ENCODE measurements at places on chromosomes 5 and 9.
A peak's percentile ranks its signal among the peaks of the same experiment; 100 is the strongest.

DNA sequence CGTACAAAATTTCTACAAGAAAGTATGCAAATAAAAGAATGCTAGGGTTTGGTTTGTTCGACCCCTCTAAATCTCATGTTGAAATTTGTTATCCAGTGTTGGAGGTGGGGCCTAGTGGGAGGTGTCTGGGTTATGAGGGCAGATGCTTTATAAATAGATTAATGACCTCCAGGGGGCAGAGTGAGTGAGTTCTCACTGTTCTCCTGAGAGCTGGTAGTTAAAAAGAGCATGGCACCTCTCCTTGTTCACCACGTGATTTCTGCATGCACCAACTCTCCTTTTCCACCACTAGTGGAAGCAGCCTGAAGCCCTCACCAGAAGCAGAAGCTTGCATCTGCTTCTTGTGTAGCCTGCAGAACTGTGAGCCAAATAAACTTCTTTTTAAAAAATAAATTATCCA, 50.4 kb upstream of the FAM170A start:
- DNase-seq, result no peak

- DNase-seq, result no peak
These were observed 72.7 kb upstream of the TBC1D2 start for GRCh38 chr9:98328141-98328540.

DNA sequence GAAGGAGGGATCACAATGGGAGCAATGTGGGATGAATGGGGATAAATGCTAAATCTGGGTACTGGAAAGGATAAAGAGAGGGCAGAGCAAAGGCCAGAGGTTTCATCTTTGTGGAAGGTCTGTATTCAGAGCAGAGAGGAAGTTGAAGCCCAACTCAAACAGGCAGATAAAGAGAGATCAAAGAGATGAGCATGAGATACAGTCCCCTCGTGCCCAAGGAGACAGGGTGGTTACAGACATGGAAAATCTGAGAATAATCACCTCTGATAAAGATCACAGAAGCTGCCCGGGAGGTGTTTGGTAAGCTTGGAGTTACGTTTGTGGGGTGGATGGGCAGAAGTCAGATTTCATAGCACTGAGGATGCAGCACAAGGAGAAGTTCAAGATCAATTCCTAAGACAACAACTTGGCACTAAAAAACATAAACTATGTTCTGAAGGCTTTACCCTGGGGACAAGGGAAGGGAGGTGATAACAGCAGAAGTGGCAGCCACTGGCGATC, 459 bp upstream of the ERAP2 start:
- DNase-seq, result no peak

DNA sequence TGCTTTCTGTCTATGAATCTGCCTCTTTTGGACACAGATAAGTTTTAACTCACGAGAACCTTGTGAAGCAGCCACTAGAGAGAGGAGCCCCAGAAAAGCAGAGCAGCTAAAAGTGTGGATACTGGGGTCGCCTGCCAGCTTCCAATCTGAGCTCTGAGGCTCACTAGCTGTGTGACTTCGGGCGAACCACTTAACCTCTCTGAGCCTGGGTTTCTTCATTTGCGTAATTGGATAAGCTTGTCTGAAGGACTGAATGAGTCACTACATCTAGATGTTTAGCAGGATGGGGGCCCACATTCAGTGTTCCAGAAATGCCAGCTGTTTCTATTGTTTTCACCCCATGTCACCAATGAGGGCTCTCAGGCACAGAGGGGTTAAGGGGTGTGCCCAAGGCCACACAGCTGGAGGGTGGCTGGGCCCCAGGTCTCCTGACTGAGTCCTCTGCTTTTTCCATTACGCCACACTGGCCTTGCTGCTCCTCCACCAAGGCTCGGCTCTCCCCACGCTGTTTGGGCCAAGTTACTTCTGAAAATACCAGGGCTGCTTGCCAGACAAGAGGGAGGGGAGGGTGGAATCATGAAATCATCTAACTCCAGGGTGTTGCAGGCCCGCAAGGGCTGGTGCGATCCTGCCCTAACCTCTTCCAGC, 36.2 kb downstream of the SH3PXD2B start:
- DNase-seq, result peak; percentile 82

DNA sequence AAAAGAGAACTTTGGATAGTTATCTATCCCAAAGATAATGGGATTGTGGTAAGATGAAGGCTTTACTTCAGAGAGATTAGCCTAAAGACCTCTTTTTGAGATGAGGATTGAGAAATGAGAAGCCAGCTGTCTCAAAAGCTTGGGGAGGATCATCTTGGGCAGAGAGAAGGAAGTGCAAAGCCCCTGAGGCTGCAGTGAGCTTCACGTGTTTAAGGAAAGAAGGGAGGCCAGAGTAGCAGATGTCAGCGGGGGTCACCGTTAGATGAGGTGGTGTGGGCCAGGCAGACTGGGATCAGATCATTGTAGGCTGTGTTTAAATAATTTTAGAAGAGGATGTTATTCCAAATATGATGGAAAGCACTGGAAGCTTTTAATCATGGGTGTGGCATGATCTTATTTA, 270.1 kb downstream of the ARHGEF28 start:
- DNase-seq, result no peak

- no peak for DNase-seq
These were observed 155.4 kb downstream of the FSTL4 start for GRCh38 chr5:133456933-133457402.

- peak; percentile 51 for DNase-seq
These were observed 66.9 kb upstream of the DNAH5 start for GRCh38 chr5:14011089-14012020.

- no peak for DNase-seq
These were observed 312.2 kb downstream of the SPOCK1 start for GRCh38 chr5:137186759-137187461.

- DNase-seq, result no peak
These were observed 74.5 kb upstream of the MAP3K1 start for GRCh38 chr5:56740868-56741267.

- no peak for DNase-seq
These were observed 1.6 kb upstream of the C5orf52 start for GRCh38 chr5:157669701-157670097.

DNA sequence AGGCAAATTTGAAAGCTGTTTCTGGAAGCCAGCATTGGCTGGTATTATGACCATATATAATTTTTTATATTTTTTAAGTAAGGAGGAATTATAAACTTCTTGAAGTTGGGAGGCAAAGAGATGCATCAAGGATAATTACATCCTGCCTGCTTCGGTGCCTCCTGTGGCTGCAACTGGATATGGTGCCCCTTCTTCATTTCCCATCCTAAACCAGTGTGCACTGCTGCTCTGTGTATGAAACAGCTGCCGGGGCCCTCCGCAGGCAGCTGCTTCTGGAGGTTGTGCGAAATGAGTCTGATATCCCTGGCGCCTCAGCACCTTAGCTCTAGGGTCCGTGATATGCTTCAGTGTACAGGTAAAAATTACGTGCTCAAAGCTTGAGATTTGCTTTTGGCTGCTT, 304.2 kb downstream of the ENC1 start:
- DNase-seq, result no peak

DNA sequence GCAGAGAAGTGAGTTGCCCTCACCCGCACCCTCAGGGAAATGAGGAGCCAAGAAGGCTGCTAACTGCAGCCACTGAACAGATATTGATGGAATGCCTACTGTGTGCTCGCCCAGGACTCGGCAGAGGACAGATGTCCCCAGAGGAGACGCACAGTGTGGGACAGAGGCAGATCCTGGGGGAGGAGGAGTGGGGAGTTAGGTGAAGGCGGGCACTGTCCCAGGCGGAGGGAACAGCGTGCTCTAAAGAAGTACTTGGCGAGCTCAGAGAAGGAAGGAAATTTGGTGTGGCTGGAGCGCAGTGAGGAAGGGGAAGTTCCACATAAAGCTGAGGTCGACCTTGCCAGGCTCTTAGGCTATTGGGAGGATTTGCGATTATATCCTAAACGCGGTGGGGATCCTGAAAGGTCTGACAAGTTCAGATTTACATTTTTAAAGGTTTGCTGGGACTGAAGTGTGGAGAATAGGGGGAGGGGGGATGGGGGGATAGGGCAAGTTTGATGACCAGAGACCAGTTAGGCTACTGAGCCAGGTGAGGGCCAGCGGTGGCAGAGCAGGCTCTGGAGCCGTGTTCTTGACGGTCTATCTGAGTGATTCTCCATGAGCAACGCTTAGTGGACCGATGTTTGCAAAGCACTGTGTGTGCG, 23.6 kb upstream of the CERCAM start:
- no peak for DNase-seq

GRCh38 chr5:177554474-177555111, at the start of gene FAM193B:
Gene FAM193B (minus strand): TSS chr5:177554563. CDS start chr5:177554458, 105 bp downstream.
- DNase-seq, result peak; percentile 76

DNA sequence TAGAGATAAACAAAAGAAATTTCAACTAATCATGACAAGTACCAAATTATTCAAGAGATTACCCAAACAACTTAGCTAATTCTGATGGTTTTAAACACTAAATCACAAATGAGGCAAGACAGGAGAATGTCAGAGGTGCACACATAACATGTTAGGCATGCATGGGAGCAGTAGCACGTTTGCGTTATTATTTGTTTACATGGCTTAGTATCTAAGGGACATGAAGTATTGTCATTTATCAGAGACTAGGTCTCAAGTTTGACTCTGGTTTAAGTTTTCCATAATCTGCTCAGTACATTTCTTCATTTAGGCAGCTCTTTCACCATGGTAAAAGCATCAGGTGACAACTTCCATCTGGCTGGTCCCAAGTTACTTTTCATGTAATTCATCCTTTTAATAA, 244.1 kb upstream of the TNC start:
- no peak for DNase-seq

DNA sequence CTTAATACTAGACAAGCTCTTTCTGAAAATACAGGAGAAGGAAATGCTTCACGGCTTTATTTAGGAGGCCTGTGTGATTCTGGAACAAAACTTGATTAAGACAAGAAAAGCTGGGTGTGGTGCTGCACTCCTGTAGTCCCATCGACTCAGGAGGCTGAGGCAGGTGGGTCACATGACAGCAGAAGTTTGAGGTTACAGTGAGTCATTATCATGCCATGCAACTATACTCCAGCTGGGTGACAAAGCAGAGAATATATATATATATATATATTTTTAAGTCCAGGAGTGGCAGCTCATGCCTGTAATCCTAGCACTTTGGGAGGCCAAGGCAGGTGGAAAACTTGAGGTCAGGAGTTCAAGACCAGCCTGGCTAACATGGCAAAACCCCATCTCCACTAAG, 33.1 kb upstream of the SPIN1 start:
- DNase-seq, result no peak

GRCh38 chr9:129242971-129243561, 65.0 kb upstream of the IER5L start:
- no peak for DNase-seq

GRCh38 chr5:54539001-54539400, 21.4 kb downstream of the SNX18 start:
- DNase-seq, result no peak

DNA sequence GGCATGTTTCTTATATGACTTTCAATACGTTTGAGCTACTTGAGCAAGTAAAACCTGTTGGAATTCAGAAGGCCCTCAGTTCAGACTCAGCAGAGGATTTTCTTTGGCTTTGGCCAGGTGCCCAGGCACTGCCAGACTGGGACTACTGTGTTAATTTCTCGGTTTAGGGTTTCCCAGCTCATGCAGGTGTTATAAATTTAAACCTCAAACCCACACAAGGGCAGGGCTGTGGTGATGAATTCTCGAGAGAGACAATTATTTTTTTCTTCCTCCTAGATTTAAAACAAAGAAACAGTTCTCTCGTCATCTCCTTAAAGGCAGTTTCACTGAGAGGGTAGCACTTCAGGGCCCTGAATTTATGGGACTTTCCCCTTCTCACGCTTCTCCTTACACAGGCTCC, 406.0 kb upstream of the PIK3R1 start:
- DNase-seq, result no peak

- DNase-seq, result no peak
These were observed 104.3 kb downstream of the PIK3R1 start for GRCh38 chr5:68319706-68320412.

DNA sequence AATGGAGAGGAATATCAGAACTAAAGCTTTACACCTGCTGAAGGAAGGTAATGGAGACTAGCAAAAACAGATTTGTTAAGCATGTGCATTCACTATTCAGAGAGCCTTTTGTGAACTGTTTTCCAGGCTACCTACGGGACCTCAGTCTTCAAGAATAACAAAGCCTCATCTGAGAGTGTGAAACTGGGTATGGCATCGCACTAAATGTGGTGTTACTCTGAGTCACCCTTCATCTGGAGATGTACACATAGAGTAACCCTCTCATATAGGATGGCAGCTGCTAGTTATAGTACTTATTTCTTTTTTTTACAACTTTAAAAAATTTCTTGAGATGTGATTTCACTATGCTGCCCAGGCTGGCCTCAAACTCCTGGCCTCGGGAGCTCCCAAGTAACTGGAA, 306.8 kb downstream of the ZNF608 start:
- no peak for DNase-seq

DNA sequence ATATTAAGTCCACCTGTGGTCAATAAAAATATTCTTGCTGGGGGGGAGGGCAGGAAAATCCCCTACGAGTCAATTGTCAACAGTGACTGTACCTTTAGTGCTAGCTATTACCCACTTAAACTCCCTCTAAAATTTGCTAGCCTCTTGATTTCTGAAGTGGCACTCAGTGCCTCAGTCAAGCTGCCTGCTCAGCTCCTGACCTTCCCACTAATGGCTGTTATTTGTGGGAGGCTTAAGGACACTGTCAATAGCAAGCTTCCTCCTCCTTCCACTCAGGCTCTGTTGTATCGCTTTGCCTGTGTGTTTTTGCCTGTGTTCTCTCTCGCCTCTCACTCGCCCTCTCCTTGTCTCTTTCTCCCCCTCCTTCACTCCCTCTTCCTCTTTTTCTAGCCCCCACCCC, 140.8 kb downstream of the BNC2 start:
- DNase-seq, result no peak

DNA sequence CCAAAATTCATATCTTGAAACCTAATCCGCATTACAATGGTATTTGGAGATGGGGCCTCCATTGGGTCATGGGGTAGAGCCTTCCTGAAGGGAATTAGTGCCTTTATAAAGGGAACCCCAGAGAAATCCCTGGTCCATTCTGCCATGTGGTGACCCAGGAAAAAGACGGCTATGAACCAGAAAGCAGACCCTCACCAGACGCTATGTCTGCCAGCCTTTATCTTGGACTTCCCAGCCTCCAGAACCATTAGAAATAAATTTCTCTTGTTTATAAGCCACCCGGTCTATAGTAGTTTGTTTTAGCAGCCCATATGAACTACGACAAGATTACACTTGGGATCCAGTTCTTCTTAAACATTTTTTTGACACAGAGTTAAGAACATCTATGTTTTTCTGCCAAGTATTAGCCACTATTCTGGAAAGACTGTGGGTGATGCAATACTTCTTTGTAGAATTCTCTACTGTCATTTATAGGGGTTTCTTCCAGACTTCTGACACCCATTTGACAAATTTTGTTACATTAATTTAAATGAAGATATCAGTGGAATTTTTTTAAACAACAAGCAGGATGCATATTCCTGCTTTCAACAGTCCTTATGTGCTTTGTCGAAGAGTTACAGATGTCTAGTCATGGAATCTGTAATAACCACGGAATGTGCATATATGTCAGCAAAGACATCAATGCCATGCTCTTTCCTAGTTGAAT, 572.4 kb downstream of the NR2F1-AS1 start:
- DNase-seq, result no peak

- DNase-seq, result no peak
These were observed 262.7 kb downstream of the PARP8 start for GRCh38 chr5:50929174-50929573.

GRCh38 chr5:94240596-94240992, 377.8 kb downstream of the KIAA0825 start:
- no peak for DNase-seq
